Iris pigment epithelial cell (primary cell): ENCODE measurements at places on chromosomes 2 and 18.

- no peak for DNase-seq
These were observed 77.1 kb upstream of the EPHA4 start for GRCh38 chr2:221649051-221649775.

- no peak for DNase-seq
These were observed 1387.6 kb upstream of the ACVR2A start for GRCh38 chr2:146457221-146457620.

DNA sequence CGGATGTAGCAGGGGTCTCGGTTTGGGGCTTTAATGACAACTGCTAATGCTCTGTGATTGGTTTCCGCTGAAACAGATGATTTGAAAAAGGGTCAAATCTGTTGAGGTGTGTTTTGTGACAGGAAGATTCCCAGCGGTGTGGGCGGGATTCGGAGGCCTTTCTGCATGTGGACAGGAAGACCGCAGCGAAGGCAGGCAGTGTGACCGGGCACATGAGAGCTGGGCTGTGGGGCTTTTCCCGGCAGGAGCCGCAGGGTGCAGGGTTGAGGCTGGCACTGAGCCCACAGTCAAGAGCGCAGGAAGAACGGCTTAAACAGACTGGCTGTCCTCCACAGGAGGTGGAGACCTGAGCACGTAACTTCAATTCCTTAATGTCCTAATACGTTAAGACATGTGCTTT is 180.0 kb upstream of the TPO start:
- peak; percentile 38 for DNase-seq

GRCh38 chr18:51666763-51667191 is 469.3 kb upstream of the MEX3C start:
- DNase-seq, result peak; percentile 7

- DNase-seq, result no peak
These were observed 149.6 kb upstream of the SH3BP4 start for GRCh38 chr2:234802071-234802844.
